IPS DF 6.9 (cell line): ENCODE measurements at places on chromosomes 13 and 19.

DNA sequence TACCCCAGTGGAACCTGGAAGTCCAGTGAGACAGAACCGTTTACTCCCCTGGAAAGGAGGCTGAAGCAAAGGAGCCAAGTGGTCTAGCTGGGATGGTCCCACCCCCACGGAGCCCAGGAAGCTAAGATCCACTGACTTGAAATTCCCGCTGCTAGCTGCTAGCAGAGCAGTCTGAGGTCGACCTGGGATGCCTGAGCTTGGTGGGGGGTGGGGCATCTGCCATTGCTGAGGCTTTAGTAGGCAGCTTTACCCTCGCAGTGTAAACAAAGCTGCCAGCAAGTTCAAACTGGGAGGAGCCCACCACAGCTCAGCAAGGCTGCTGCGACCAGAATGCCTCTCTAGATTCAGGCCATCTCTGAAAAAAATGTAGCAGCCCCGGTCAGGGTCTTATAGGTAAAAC, 437.0 kb downstream of the SUCLA2 start:
- no peak for DNase-seq

GRCh38 chr19:43928820-43929219, 6.3 kb downstream of the ZNF45 start:
- DNase-seq: no peak

DNA sequence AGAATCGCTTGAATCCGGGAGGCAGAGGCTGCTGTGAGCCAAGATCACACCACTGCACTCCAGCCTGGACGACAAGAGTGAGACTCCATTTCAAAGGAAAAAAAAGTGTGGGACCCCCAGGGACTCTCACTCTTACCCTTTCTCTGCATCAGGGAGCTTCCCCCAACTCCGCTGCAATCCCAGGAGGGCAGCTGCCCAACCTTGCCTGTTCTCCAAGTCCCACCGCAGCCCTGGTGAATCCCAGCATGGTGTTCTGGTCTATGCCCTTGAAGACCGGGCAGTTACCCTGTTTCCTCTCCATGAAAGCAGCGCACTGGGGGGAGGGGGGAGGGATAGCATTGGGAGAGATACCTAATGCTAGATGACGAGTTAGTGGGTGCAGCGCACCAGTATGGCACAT, 35.7 kb upstream of the DPRX start:
- DNase-seq: no peak

- DNase-seq: no peak
These were observed 214.8 kb downstream of the COG6 start for GRCh38 chr13:39870197-39870747.

- no peak for DNase-seq
These were observed 138.2 kb downstream of the PIBF1 start for GRCh38 chr13:72920097-72920496.

GRCh38 chr19:12139269-12139668, 881 bp downstream of the ZNF20 start:
- DNase-seq: no peak

- no peak for DNase-seq
These were observed 22.5 kb downstream of the DHRS12 start for GRCh38 chr13:51781246-51782022.

DNA sequence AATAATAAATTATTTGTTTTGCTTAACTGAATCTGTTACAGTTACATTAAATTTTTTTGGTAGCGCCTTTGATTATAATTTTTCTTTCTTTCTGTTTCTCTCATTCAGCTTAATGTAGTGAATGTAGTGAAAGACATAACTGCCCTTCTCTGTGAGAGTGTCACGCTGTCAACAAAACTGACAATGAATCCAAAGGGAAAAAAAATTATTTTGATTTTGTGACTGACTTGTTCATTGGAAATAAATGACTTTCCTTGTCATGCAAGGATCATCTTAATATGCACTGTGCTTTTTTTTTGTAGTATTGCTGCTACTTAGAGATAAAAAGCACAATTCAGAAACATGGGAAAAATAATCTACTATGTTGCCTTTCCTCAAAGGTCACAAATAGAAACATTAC, 1196.4 kb downstream of the PCDH17 start:
- DNase-seq: no peak

- no peak for DNase-seq
These were observed 89.0 kb downstream of the CDK8 start for GRCh38 chr13:26342898-26343297.

DNA sequence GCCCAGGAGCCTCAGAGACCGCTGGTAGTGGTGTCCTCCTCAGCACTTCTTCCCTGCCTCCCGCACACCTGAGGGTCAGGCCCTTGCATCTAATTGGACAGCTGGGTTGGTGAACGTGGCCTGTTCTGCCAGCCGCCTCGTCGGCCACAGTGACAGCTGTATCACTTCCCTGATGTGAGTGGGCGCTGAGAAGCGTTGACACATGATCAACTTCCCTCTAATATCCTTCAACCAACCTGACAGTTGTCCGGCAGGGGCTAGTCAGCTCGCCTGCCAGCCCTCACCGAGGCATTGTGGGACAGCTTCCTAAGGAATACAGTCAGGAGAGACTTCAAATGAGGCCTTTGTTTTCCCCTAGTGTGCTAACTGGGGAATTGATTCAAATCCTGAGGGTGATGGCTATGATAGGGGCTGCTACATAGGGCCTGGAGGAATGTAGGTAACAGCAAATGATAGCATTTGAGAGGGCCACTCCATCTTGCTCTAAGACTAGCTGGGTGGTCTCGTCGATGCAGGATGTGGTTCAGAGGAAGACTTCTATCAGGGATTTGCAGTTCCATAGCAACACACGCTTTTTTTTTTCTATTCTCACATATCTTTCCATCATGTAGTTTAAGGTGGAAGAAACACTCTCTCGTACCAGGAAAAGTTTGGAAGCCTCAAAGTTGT, 230.8 kb downstream of the TSHZ3 start:
- no peak for DNase-seq

GRCh38 chr19:50897612-50898011, 13.6 kb downstream of the KLK4 start:
- DNase-seq: no peak

DNA sequence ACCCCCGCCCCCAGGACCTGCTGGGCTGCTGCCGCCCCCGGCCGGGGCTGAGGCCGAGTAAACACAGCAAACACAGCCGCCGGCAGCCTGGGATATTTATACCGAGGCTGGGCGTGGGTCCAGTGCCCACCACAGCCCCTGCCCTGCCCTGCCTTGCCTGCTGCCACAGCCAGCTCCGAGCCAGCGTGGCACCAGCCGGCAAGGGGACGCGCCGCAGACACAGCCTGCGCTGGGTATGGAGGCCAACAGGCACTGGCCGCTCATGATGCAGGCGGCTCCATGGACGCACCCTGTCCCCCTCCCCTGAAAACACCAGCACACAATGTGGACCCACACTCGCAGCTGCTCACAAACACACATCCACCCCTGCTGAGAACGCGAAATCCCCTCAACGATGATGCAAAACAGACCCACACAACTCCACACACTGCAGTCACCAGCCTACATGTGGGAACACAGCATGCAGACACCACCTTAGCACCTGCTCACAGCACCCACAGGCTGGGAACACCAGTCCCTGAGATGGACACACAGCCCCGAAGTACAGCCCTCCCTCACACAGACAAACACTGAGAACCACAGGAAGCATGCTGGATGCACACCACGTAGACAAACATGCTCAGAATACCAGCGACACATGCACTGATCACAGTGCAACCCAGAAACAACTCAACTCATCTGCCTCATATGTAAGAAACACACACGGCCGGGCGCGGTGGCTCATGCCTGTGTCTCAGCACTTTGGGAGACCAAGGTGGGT, 16.2 kb downstream of the CCDC97 start:
- no peak for DNase-seq

GRCh38 chr19:17402982-17403855, 2.2 kb downstream of the BST2 start:
- no peak for DNase-seq

DNA sequence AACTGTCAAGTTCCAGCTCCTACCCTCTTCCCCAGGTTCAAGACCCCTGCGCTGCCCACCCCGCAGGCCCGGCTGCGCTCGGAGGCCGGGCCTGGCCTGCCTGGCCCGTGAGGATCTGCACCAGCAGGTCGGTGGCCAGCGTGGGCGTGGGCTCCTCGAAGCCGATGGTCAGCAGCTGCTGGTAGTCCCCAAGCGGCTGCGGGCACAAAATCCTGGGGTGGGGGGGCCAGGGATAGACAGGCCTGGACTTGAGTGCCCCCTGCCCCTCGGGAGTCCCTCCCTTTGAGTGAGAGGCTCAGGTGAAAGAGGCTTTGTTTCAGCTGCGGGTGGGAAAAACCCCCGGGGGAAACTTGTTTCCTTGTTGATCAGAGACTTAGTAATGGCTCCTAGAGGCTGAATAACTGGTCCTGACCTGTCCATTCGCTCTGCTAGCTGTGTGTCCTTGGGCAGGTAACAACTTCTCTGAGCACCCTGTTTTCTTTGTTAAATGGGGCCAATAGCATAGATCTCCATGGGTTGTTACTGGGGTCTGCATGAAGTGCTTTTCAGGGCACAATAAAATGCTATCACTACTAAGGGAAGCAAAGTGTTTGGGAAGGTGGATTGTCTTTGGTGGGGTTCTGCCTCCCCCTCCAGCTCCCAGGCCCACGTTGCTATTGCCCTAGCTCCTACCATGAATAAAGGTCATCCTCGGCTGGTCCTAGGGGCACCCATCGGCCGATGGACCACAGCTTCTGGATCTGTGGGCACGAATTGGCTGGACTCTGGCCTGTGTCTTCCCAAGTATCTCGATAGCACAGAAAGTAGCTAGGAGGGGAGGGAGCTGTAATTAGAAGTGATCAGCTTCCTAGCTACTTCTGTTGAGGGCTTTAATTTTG, 3.5 kb downstream of the C19orf67 start:
- DNase-seq: no peak

GRCh38 chr13:113466383-113466782, 13.1 kb upstream of the ADPRHL1 start:
- no peak for DNase-seq

DNA sequence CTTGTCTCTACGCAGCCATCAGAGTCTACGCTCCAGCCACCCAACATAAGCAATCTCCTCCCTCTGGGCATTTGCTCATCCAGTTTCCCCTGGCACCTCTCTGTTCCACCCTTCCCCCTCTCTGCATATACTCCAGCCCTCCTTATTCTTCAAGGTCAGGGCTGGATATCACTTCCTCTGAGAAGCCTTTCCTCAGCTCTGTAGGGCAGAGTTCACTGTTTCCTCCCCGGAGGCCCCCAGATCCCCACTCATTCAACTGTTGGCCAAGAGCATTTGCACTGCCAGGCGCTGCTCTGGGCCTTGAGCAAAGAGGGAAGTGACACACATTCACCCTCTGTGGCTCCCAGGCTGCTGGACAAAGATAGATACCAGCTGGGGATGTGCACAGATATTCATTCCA, 3.3 kb downstream of the FCGRT start:
- no peak for DNase-seq

- DNase-seq: no peak
These were observed 229 bp downstream of the BORCS8 start for GRCh38 chr19:19191768-19192077.

DNA sequence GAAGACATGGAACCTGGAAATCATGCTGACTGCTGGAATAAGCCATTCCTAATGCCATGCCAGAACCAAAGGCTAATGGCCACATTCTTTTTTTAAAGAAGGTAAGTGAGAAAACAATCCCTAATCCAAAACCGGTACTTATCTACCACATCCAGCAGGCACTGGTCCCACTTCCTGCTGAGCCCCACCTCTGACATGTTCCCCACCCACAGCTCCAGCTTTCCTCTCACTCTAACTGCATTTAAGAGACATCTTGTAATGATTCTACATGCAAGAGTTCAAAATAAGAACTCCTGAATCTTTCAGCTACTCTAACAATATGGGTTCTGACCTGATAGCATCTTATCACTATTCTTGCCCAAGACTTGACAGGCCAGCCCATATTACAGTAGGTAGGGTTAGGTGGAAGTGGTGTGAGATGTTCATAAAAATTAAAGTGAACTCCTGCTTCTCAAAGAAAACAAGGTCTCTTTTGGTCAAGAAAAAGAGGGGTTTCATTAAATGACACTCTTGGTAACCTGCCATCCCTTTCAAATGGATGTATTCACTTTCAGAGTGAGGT, 41.9 kb downstream of the N4BP2L2 start:
- DNase-seq: no peak

- no peak for DNase-seq
These were observed 172.1 kb upstream of the RFC3 start for GRCh38 chr13:33645591-33646554.

DNA sequence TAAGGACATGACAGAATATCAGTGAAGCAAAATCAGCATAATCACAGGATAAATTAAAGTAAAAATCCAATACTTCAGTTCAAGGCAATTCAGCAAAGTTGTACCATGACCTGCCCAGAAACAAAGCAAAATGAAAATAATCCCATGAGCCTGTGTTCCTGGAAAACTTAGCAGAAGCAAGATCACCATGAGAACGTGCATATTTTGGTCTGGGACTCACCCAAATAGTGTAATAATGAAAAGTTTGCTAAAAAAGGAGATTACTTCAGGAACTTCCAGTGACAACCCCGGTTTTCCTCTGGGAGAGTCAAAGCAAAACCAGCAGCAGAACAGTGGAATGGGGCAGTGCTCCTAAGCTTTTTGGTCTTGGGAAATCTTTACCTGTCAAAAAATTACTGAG, 14.9 kb upstream of the RPL21 start:
- no peak for DNase-seq

- DNase-seq: no peak
These were observed 110.3 kb downstream of the MIPEP start for GRCh38 chr13:23778879-23779278.

GRCh38 chr13:21853779-21854178, 182.9 kb downstream of the FGF9 start:
- DNase-seq: no peak

DNA sequence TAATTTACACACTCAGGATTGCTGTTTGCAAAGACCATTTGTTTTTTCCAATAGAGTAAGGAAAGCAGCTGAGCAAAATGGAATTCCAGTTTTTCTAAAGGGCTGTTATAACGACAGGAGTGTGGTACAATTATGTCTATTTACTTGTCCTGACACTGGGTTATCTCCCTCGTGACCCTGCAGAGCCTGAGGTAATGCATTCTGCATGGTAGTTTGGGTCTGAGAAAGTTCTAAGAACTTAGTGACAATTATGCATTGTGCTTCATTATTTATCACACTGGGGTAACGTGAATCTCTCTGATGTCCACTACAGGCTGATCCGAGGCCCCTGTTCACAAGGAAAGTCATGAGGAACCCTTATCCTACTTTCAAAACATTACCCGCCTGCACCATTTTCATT, 50.7 kb upstream of the EDNRB start:
- no peak for DNase-seq

DNA sequence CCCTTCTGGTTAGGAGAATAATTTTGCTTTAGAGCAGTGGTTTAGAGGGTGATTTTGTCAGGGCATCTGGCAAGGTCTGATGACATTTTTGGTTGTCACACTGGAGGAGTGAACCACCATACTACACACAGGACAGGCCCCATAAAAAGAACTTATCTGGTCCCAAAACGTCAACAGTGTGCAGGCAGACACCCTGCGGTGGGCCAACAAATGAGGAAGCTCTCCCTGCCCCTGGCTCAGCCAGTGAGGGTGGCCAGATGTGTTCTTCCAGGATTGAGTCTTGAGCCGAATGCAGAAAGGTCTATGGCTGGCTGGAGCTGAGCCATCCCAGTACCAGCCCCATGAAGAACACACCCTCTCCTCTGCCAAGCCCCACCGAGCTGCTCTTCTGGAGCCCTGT, 149.2 kb downstream of the MIPEP start:
- DNase-seq: no peak

GRCh38 chr19:47013041-47013517, 6.6 kb upstream of the NPAS1 start:
- no peak for DNase-seq

GRCh38 chr13:22134261-22134660, 463.4 kb downstream of the FGF9 start:
- no peak for DNase-seq
